ENCODE measurements at places on chromosomes 12 and 14. TPM values are rescaled to one million over a fixed set of nuclear protein-coding genes. Genes with fewer than 3 reads are reported as not detected.

Gene IPO8
- 37.3 TPM for polyA plus RNA-seq

Gene MYRFL
- 14.9 TPM for polyA plus RNA-seq

Gene NTS
- polyA plus RNA-seq, result 126 TPM

Gene KLRC1
- 3.7 TPM for polyA plus RNA-seq

Gene WNT1
- polyA plus RNA-seq, result not detected

Gene CELA1
- not detected for polyA plus RNA-seq

Gene GLIPR1L1
- 0.27 TPM for polyA plus RNA-seq

Gene CLECL1
- polyA plus RNA-seq, result 0.31 TPM

Gene ASCL1
- polyA plus RNA-seq, result 6.4 TPM

Gene GPR65
- polyA plus RNA-seq, result 1.2 TPM

Gene FRMD6
- polyA plus RNA-seq, result 10.3 TPM

Gene LRTM2
- polyA plus RNA-seq, result 0.13 TPM

Gene EXOC3L4
- 33.7 TPM for polyA plus RNA-seq

Gene DIO3
- 5.9 TPM for polyA plus RNA-seq

Gene AGAP2
- polyA plus RNA-seq, result 2.9 TPM

Gene RNASE2
- 0.39 TPM for polyA plus RNA-seq

Gene FZD10
- 1.2 TPM for polyA plus RNA-seq

Gene KRT78
- not detected for polyA plus RNA-seq

Gene CD4
- polyA plus RNA-seq, result 17.4 TPM

Gene KCNC2
- 0.42 TPM for polyA plus RNA-seq

Gene GYS2
- 0.03 TPM for polyA plus RNA-seq

Gene SAMD4A
- polyA plus RNA-seq, result 17.7 TPM

Gene GPX2
- 26.6 TPM for polyA plus RNA-seq

Gene PRB2
- polyA plus RNA-seq, result 0.28 TPM

Gene KRT79
- not detected for polyA plus RNA-seq

Gene AMHR2
- 8.8 TPM for polyA plus RNA-seq

Gene FGD4
- polyA plus RNA-seq, result 18.8 TPM

Gene LBHD2
- polyA plus RNA-seq, result not detected

Gene LMNTD1
- 0.22 TPM for polyA plus RNA-seq

Gene FLVCR2
- 11.3 TPM for polyA plus RNA-seq

Gene TSPAN19
- 0.09 TPM for polyA plus RNA-seq

Gene SLC10A1
- 0.13 TPM for polyA plus RNA-seq

Gene KRT83
- 0.03 TPM for polyA plus RNA-seq

Gene SYT1
- 12.6 TPM for polyA plus RNA-seq

Gene KLRG1
- polyA plus RNA-seq, result 2.4 TPM

Gene BRI3BP
- 29.1 TPM for polyA plus RNA-seq

Gene IGFBP6
- polyA plus RNA-seq, result 19.7 TPM

Gene SIX4
- 0.40 TPM for polyA plus RNA-seq

Gene IAPP
- polyA plus RNA-seq, result 0.10 TPM

Gene RNU4-1
- polyA plus RNA-seq, result not detected

Gene RNFT2
- 2.0 TPM for polyA plus RNA-seq

Gene ASB2
- polyA plus RNA-seq, result 12.1 TPM
